Osteoblast (primary cell): ENCODE measurements at places on chromosomes 4 and X. TPM values are rescaled to one million over a fixed set of nuclear protein-coding genes. Genes with fewer than 3 reads are reported as not detected.

VEGFD gene
- total RNA-seq = under 0.01 and 0.36 TPM in 2 replicates

AMER1 gene
- total RNA-seq = 2.4 and 2.5 TPM in 2 replicates

BRS3 gene
- not detected in 2 replicates for total RNA-seq

HGFAC gene
- total RNA-seq = not detected in 2 replicates

- DNase-seq = no peak
Observed at GRCh38 chr4:103904123-103904522, 184.3 kb upstream of the TACR3 start.

DNA sequence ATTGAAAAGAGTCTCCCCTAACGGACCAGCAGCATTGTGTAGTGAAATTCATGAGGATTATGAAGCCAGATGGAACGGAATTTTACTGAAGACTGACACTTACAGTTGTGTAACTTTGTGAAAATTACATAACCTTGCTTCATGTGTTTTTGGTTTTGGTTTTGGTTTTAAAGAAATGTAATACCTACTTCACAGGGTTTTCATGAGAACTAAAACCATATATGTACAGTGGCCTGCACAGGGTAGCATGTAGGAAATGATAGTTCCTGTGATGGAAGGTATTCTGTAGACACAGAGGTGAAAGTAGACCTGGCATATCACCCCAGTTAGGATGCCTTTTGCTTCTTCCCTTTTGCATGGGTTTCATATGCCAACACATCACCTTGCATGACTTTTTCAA, 247.0 kb downstream of the BANK1 start:
- DNase-seq = no peak

DNA sequence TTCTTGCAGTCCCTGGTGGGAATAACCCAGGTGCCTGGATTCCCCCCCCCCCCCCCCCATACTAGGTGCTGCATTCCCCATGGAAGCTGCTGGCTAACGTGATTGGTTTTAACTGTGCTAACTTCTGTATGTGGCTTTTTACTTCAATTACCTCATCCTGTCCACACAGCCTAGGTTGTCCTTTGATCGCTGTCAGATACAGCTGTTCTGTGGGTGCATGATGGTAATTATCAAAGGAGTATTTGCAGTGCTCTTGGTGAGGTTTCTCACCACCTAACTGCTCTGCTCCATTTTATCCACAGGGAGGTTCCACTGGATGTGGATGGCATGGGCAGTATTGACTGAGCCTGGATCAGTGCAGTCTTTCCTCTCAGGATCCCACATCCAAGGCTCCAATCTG, 93.0 kb downstream of the ZNF518B start:
- no peak for DNase-seq

DNA sequence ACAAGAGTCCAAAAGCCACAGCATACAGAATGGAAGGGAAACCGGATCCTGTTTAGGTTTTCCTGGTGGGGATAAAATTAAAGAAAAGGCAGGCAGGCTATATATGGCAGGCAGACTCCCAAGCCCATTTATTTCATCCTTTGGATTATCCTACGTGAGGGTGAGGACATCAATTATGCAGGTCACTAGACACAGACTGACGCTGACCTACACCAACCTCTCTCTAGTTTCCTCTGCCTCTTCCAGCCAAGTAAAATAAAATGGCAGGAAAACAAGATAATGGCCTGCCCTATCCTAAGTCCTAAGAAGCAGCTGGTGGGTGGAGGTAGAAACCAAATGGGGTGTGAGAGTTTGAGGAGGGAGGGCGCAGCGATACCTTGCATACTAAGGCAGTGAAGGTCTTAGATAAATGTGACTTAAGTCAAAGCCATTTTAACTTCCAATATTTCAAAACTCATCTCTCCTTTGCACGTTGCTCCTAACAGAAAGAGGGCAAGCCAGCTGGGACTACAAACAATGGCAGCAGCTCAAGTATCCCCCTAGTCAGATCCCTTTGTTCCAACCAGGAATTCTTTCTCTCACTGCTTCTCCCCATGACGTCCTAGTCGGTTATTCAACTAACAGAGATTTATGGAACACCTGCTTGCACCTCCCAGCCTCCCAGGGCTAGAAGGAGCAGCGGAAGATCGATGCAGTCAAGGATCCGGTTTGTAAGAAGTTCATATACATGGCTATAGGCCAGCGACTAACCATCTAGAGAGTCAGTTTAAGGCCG, 72.8 kb downstream of the IRF2 start:
- no peak for DNase-seq

- no peak for DNase-seq
Observed at GRCh38 chr4:154314248-154314647, 177.4 kb downstream of the DCHS2 start.

DNA sequence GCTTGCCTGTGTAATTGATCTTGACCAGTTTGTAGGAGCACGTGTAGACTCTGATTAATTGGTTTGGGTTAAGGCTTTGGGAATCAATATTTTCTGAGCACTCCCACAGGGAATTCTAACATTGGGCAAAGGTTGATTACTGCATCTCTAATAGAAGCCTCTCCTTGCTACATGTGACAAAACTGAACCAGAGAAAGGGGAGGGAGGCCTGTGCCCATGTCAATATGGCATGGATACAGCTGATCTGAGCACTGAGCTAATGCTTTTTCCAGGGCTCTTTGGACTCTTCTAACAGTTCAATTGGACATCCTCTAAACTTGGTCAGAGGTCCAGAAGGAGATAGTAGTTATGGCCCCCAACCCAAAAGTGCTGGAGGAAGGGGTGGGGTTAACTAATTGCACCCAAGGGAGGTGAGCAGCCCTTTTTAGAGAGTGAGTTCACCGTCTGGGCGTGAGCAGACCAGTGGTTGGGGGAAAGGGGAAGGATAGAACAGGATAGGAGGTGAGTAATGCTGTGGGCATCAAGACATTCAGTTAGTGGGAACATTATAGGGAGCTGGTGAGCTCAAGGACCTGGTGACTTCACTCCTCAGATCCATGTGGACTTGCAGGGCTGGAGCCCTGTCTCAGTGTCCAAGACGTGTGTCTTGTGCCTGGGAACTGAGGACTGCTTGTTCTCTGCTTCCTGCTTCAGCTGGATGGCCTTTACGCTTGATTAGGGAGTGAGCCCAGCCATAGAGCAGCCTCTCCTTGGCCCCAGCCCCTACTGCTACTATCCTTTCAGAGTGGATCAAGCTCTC, 22.8 kb downstream of the MSN start:
- DNase-seq = peak; percentile 89

GRCh38 chrX:41594634-41595033, 94.1 kb upstream of the GPR34 start:
- DNase-seq = no peak

GRCh38 chrX:9558615-9559014, 93.8 kb downstream of the TBL1X start:
- DNase-seq = no peak

- DNase-seq = no peak
Observed at GRCh38 chr4:142551517-142552305, 294.4 kb downstream of the INPP4B start.

DNA sequence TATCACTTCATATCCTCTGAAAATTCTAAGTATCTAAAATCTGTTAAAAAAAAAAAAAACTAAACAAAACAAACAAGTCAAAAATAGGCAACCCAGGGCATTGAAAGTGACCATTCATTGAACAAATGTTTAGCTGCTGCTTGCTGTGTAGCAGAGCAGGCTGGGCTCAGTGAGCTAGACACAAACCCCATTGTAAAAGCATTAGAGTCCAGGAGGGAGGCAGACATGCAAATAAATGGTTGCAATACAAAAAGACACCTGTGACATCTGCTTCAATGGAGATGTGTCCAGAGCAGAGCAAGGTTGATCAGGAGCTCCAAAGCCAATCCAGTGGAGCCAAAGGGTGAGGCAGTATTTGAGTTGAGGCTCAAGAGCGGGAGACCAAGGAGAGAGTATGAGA, 267.3 kb upstream of the GATB start:
- no peak for DNase-seq
